H1 (cell line): ENCODE measurements at places on chromosomes 13 and 19.

GRCh38 chr19:21210037-21210621, 68.3 kb downstream of the ZNF431 start:
- no peaks in the 10 kb centered on the region for H3K36me3 ChIP-seq
- H3K27me3 ChIP-seq: no peaks in the 10 kb centered on the region
- DNase-seq: no peak
- no peak overlapping the region for H3K27ac ChIP-seq

- H3K27me3 ChIP-seq: no peaks in the 10 kb centered on the region
- DNase-seq: no peak
- H3K36me3 ChIP-seq: no peaks in the 10 kb centered on the region
- no peak overlapping the region for H3K4me3 ChIP-seq
- no peaks in the 10 kb centered on the region for H3K4me1 ChIP-seq
- no peak overlapping the region for H3K27ac ChIP-seq
Observed at GRCh38 chr13:99322297-99323103, 15.3 kb upstream of the GPR183 start.

- no peak overlapping the region for H3K4me3 ChIP-seq
- no peaks in the 10 kb centered on the region for H3K27me3 ChIP-seq
- no peak for DNase-seq
- no peak overlapping the region for H3K27ac ChIP-seq
- no peaks in the 10 kb centered on the region for H3K4me1 ChIP-seq
Observed at GRCh38 chr19:16244091-16244490, 46.4 kb downstream of the AP1M1 start.

- no peaks in the 10 kb centered on the region for H3K36me3 ChIP-seq
- DNase-seq: no peak
- no peaks in the 10 kb centered on the region for H3K4me1 ChIP-seq
- H3K27me3 ChIP-seq: no peaks in the 10 kb centered on the region
Observed at GRCh38 chr13:30119476-30119875, 187.9 kb downstream of the KATNAL1 start.

DNA sequence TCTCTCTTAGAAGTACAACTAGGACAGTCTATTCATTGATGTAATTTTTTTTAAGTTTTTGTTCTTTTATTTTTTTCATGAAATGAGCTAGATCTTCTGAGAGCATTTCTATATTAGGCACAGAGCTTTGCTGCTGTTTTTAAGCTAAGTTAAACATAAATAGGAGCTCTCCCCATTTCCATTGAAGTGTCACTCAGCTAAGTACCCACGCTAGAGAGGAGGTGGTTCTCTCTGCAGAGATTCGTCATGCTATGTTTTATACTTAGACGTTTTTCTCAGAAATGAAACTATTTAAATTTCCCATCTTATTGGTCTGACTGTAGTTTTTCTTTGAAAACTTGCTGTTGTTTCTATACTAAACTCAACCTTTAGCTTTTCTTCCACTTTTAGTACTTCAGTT, 271.5 kb downstream of the PCDH9 start:
- H3K4me3 ChIP-seq: no peak overlapping the region
- no peak overlapping the region for H3K27ac ChIP-seq
- H3K27me3 ChIP-seq: no peaks in the 10 kb centered on the region

DNA sequence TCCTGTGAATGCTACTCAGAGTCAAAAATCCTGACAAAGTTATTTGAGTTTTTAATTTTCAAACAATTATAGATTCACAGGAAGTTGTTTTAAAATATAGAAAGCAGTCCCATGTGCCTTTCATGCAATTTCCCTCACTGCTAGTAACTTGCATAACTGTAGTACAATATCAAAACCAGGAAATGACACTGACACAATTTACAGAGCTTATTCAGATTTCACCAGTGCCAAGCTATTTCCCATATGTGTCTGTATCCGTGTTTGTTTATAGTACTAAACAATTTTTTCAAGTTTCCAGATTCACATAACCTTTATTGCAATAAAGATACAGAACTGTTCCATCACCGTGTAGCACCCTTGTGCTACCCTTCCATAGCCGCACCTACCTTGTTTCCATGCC, 934.6 kb downstream of the PCDH17 start:
- no peaks in the 10 kb centered on the region for H3K4me1 ChIP-seq
- no peak for DNase-seq
- no peak overlapping the region for H3K27ac ChIP-seq
- H3K4me3 ChIP-seq: no peak overlapping the region

- peak overlapping the region; percentile 49; the same call in 1 of the 2 replicates for H3K27ac ChIP-seq
- H3K36me3 ChIP-seq: no peaks in the 10 kb centered on the region
- peak overlapping the region; percentile 97 for H3K4me3 ChIP-seq
- no peaks in the 10 kb centered on the region; the same call in 1 of the 2 replicates for H3K27me3 ChIP-seq
- peaks cover 5% of the 10 kb centered on the region for H3K4me1 ChIP-seq
Observed at GRCh38 chr13:48976576-48977285, 1.0 kb downstream of the FNDC3A start.

DNA sequence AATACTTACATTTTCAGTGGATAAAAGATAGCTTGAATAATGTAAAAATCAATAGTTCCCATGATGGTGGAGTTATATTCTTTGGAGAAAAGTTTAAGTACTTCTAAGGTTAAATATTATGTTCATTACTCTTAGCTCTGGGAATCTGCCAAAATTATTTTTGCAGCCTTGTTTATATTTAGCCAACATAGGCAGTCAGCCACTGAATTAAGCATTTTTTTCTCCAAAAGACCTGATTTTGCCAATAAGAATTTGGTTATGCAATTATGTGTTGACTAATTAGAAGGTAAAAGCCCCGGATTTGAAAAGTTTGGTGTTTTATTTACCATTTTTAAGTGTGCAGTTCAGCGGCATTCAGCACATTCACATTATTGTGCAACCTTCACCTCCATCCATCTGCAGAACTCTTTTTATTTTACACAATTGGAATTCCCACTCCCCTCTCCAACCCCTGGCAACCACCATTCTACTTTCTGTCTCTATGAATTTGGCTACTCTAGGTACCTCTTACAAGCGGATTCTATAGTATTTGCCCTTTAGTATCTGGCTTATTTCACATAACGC, 90.1 kb upstream of the C1QTNF9B start:
- no peaks in the 10 kb centered on the region for H3K4me1 ChIP-seq
- H3K4me3 ChIP-seq: no peak overlapping the region
- no peaks in the 10 kb centered on the region for H3K27me3 ChIP-seq
- no peaks in the 10 kb centered on the region for H3K36me3 ChIP-seq

DNA sequence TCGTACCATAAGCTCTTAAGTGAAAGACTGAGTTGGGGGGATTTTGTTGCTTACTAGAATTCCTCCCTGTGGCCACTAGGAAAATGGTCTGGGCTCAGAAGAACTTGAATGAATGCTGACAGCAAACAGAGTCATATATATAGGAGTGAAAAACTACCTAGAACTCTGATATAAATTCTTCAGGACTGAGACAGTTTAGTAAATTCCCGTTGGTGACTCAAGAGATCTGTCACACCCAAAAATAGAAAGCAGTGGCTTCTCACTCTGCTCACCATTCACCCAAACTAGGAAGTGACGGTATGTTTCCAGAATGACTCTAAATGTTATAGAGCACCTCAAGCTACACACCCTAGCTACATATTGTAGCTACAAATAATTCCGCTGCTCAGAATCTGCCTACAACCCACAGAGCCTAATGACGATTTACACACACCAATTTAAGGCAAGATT, 116.2 kb downstream of the TBC1D4 start:
- DNase-seq: no peak
- no peaks in the 10 kb centered on the region for H3K27me3 ChIP-seq

DNA sequence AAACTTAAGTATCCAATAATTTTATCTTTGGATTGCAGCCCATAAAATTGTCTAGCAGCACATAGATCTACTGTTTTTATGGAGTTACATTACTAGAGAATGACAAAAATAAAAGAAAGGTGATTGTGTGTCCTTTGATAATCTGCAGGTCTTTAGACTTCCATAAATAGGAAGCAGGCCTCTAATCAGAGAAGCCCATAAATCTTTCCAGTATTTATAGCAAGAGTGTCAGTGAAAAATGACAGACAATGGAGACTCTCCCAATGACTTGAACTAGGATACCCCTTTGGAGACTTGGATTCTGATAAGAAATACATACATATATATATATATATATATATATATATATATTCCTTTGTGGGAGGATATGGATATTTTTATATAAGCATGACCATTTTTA, 351.2 kb downstream of the PCDH17 start:
- no peaks in the 10 kb centered on the region for H3K36me3 ChIP-seq
- H3K4me3 ChIP-seq: no peak overlapping the region
- no peak for DNase-seq
- no peak overlapping the region for H3K27ac ChIP-seq
- no peaks in the 10 kb centered on the region for H3K4me1 ChIP-seq

- H3K4me1 ChIP-seq: no peaks in the 10 kb centered on the region; the same call in 1 of the 2 replicates
- DNase-seq: no peak
- no peaks in the 10 kb centered on the region for H3K27me3 ChIP-seq
- no peaks in the 10 kb centered on the region for H3K36me3 ChIP-seq
- no peak overlapping the region for H3K27ac ChIP-seq
- no peak overlapping the region for H3K4me3 ChIP-seq
Observed at GRCh38 chr13:30774214-30774730, 38.9 kb downstream of the ALOX5AP start.

- no peak overlapping the region for H3K4me3 ChIP-seq
- no peaks in the 10 kb centered on the region for H3K36me3 ChIP-seq
- no peak overlapping the region for H3K27ac ChIP-seq
- DNase-seq: no peak
- H3K27me3 ChIP-seq: no peaks in the 10 kb centered on the region
- H3K4me1 ChIP-seq: no peaks in the 10 kb centered on the region
Observed at GRCh38 chr13:78468621-78469020, 134.7 kb downstream of the POU4F1 start.

- peaks cover 5% of the 10 kb centered on the region for H3K4me1 ChIP-seq
- no peak for DNase-seq
- H3K27ac ChIP-seq: no peak overlapping the region
- H3K36me3 ChIP-seq: no peaks in the 10 kb centered on the region
- H3K4me3 ChIP-seq: no peak overlapping the region
Observed at GRCh38 chr13:73879346-73880015, 254.7 kb downstream of the KLF12 start.

DNA sequence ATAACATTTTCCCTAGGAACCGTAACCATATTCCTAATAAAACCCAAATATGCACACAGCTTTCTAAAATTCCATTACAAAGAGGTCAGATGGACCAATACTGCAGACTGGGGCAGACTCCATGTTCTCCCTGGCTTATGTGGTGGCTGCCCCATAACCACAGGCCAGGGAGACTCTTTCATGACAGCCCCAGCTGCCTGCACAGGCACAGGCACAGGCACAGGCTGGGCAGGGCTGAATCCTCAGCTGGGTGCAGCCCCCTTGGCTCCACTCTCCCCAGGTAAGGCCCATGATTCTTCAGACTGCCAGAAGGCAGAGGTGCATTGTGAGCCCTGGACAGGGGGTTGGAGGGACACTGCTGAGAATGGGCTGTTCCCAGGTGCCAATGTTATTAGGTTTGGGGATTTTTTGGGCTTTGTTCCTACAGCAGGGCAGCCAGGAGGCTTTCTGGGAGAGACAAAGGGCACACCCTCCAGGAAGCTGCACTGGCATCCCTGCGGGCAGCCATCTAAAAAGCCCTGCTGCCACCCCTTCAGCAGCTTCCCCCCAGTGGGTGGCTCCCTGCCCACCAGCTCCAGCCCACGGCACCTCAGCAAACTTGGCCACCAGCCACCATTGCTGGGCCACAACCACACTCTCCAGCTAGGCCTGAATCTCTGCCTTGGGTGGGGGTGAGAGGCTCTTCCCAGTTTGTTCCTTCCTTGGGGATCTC, 20.0 kb downstream of the DOCK9 start:
- peaks cover 7% of the 10 kb centered on the region; the same call in 1 of the 2 replicates for H3K4me1 ChIP-seq
- no peak overlapping the region for H3K4me3 ChIP-seq
- H3K36me3 ChIP-seq: no peaks in the 10 kb centered on the region
- no peak overlapping the region for H3K27ac ChIP-seq

- no peak overlapping the region for H3K4me3 ChIP-seq
- H3K27ac ChIP-seq: no peak overlapping the region
- no peaks in the 10 kb centered on the region for H3K27me3 ChIP-seq
- no peak for DNase-seq
- no peaks in the 10 kb centered on the region; the same call in 1 of the 2 replicates for H3K36me3 ChIP-seq
- peaks cover 52% of the 10 kb centered on the region for H3K4me1 ChIP-seq
Observed at GRCh38 chr13:112905086-112905485, 63.9 kb upstream of the MCF2L start.

GRCh38 chr13:114054830-114055439, 77.5 kb downstream of the RASA3 start:
- H3K27ac ChIP-seq: no peak overlapping the region
- no peaks in the 10 kb centered on the region; the same call in 1 of the 2 replicates for H3K36me3 ChIP-seq
- no peak for DNase-seq
- H3K4me1 ChIP-seq: peaks cover 5% of the 10 kb centered on the region; the same call in 1 of the 2 replicates
- H3K27me3 ChIP-seq: no peaks in the 10 kb centered on the region

DNA sequence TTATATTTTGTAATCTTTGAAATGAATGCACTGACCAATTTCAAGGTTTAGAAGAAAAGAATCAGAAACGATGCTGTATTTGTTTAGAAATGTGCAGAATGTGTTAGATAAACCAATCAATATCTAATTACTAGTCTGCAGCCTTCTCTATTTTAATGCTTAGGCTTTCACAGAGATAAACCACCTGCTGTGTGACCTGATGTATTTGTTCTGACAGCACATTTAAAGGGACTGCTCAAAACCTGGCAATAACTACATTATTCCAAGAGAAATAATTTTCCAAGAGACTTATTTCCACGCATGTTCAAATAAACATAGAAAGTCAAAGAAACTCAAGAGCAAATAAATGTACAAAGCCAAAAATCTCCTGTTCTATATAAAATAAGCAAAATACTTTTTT, 641.6 kb upstream of the PCDH20 start:
- no peak overlapping the region for H3K4me3 ChIP-seq
- H3K27me3 ChIP-seq: no peaks in the 10 kb centered on the region
- no peak overlapping the region for H3K27ac ChIP-seq
- DNase-seq: no peak
- H3K4me1 ChIP-seq: no peaks in the 10 kb centered on the region
- no peaks in the 10 kb centered on the region for H3K36me3 ChIP-seq

DNA sequence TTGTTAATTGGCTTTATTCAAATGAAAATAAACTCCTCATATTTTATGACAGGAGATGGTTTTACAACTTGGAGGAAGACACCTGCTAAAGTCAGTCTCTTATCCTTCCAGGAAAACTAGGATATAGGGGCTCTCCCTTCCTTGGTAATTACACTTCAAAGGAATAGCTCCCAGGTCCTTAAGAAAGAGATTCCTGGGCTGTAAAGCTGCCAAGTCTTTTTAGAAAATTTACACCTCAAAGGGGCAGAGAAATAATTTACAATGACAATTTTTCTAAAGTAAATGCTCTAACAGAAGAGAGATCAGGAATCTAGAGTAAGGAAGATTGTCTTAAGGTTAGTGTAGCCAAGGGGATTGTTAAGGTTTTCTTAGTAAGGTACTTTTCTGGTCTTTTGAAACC, 1359.0 kb downstream of the OLFM4 start:
- no peaks in the 10 kb centered on the region for H3K36me3 ChIP-seq
- H3K4me1 ChIP-seq: no peaks in the 10 kb centered on the region
- peaks cover 27% of the 10 kb centered on the region; the same call in 1 of the 2 replicates for H3K27me3 ChIP-seq
- no peak for DNase-seq

GRCh38 chr13:70747262-70747661, 639.0 kb upstream of the KLHL1 start:
- no peaks in the 10 kb centered on the region for H3K4me1 ChIP-seq
- DNase-seq: no peak
- no peak overlapping the region for H3K4me3 ChIP-seq
- H3K27me3 ChIP-seq: no peaks in the 10 kb centered on the region
